GM12878 (cell line): ENCODE measurements at places on chromosomes 2 and 18. TPM values are rescaled to one million over a fixed set of nuclear protein-coding genes. Genes with fewer than 3 reads are reported as not detected.

GRCh38 chr18:55343396-55344073 is 244.5 kb downstream of the TCF4 start:
- DNase-seq: no peak

DNA sequence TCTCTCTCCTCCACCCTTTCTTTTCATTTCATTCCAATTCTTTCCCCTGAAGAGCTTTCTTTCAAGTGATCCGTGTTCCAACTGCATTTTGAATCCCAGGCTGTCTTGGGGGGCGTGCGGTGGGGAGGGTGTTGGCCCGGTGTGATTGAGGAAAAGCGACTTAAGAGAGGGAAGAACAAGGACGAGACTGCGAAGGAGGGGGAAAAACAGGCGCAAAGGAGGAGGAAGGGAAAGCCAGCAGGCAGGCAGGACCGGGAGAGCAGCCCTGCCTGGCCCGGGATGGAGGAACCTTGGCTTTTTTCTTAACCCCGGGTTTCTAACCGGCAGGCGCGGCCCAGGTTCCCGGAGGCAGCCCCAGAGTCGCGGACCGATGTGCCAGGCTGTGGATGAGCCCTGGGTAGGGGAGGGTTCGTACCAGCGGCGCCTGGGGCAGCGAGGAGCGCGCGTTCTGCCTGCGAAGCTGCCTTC is 1.3 kb downstream of the ADCYAP1 start:
- no peak for DNase-seq

DNA sequence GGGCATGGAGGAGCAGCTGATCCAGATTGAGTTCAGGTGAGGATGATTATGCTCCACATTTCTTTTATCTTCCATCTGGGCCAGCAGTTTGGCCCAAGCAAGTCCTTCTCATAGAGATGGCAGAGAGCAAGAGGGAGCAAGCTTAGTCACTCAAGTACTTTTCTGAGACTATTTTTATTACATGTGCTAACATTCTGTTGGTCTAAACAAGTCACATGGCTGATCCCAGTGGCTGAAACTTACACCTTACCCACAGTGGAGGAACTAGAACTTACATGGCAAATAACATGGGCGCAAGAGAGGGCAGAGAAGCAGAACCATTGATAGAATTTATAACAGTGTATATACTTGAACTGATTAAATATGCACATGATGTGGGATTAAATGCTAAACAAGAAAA is 105.7 kb downstream of the KYNU start:
- peak; percentile 28 for DNase-seq

The MCFD2 gene
- 41.7 and 43.5 TPM in 2 replicates for total RNA-seq
